ENCODE measurements at places on chromosomes 1 and 21.

DNA sequence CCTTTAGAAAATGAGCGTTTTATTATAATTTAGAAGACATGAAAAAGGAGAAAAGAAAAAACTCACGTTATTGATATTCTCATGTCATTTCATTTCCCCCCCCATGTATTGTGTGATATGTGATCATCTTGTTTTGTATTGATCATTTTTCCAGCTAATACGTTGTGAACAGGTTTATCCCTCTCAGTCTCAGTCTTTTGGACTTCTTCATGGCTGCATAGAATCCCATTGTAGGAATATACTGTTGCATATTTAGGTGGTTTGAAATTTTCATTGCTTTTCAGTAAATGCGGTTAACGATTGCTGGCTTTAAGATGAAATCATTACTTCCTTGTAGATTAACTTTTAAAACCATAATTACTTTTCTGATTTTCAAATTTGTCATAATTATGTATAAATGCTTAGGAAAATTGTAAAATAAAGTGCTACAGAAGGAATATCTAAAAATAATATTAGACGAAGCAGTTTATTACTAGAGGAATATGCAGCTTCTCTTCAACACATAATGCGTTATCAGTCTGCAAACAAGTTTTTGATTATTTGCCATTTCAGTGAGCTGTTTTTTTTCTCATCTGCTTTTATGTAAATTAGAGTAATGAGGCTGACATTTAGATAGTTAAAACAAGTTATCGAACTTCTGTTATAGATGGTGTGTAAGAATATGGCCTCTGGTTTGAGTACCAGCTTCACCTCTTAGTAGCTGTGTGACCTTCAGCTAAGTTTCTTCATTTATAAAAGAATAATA, 1.8 kb downstream of the SON start:
- no peaks in the 10 kb centered on the region for H3K36me3 ChIP-seq
- no peaks in the 10 kb centered on the region for H3K4me1 ChIP-seq
- peak overlapping the region; percentile 78 for H3K4me3 ChIP-seq
- H3K27me3 ChIP-seq = no peaks in the 10 kb centered on the region
- DNase-seq = no peak

- H3K36me3 ChIP-seq = no peaks in the 10 kb centered on the region
- H3K4me3 ChIP-seq = no peak overlapping the region
- H3K4me1 ChIP-seq = no peaks in the 10 kb centered on the region
- no peaks in the 10 kb centered on the region for H3K27me3 ChIP-seq
- no peak for DNase-seq
Measured at GRCh38 chr1:53728702-53729455, 10.1 kb downstream of the GLIS1 start.

DNA sequence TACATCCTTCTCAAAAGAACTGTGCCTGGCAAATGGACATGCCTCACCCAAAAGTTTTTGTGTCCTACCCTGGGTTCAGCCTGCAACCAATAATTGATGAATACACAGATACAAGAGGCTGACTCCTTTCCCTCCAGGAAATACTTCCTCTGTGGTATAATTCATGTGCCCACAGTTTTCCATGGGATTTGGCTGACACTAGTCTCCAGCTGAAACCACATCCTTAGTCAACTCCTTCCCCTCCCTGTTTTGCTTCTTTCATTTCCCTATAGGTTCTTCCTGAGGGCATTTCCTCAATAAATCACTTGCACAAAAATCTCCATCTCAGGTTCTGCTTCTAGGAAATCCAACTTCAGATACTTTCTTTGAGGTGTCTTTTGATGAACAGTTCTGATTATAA, 436.6 kb upstream of the C1orf87 start:
- no peak overlapping the region for H3K27ac ChIP-seq
- no peaks in the 10 kb centered on the region for H3K27me3 ChIP-seq
- no peak for DNase-seq

- no peaks in the 10 kb centered on the region for H3K36me3 ChIP-seq
- no peak for DNase-seq
- no peak overlapping the region for H3K4me3 ChIP-seq
- H3K27me3 ChIP-seq = no peaks in the 10 kb centered on the region
Measured at GRCh38 chr1:65163201-65163805, 15.3 kb downstream of the AK4 start.

DNA sequence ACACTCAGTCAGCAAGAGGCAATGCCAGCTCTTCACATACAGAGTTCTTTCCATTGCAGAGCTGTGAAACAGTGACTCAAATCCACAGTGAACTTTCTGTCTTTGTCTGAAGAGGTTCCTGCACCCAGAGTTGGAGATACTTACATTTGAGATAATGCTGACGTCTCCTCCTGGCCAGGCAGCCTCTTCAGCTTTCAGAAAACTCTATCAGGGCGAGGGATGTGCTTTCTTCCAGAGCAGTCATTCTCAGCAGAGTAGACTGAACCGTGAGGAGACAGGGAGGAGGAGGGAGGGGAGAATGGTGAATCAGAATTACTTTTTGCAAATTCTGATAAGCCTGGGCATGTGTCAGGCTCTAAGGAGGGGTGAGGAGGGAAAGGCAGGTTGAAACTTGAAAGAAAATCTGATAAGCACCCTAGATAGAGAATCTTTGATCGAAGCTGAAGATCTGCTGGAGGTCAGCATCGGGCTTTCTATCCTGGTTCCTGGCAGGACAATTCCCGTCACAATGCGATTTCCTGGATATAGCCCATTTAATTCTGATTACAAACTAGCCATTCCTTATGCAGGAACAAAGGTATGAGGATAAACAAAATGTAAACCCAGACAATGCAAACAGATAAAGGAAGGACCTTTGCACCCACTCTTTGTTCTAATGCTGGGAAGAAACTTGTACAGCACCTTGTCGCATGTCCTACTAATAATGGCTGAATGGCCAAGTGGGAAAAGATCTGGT, 18.9 kb upstream of the NID1 start:
- H3K4me3 ChIP-seq = no peak overlapping the region
- no peak overlapping the region for H3K27ac ChIP-seq
- H3K27me3 ChIP-seq = no peaks in the 10 kb centered on the region
- no peaks in the 10 kb centered on the region for H3K36me3 ChIP-seq
- no peaks in the 10 kb centered on the region for H3K4me1 ChIP-seq

DNA sequence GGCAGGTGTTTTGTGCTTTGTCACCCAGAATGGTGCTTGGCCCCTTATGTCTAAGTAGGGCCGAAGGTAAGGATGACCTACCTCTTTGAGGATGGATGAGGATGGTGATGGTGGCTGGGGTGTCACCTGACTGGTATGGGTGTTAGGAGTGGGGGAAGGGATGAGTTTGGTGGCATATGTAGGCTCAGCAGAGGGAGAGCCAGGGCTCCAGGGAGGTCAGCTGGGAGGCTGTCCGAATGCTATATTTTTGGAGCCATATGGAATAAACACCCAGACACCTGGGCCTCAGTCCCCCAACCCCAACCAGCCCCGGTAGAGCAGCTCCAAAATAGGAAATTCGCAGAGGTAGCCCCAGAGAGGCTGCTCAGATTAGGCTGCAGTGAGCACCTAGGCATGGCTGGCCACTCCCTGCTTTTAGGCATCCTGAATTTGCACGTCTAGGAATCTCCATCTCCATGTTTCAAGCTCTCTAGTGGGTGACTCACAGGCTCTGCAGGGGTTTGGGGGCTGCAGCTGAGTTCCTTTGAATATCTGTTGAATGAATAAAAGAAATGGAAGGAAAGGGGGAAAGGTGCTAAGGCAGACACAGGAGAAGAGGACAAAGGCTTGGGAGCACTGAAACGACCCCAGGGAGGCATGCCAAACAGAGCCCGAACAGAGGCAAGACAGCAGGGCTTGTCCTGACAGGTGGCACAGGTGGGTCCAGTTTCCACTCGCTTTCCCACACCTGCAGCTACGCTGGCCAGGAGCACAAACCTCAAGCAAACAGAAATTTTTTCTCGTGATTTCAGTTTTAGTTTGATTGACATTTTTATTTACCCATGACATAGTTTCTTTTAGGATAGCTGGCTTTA, 135.3 kb upstream of the EDN2 start:
- DNase-seq = no peak
- no peaks in the 10 kb centered on the region for H3K27me3 ChIP-seq
- no peak overlapping the region for H3K27ac ChIP-seq
- no peaks in the 10 kb centered on the region for H3K36me3 ChIP-seq
- no peak overlapping the region for H3K4me3 ChIP-seq

- H3K4me1 ChIP-seq = peaks cover 3% of the 10 kb centered on the region
- H3K36me3 ChIP-seq = no peaks in the 10 kb centered on the region
- H3K4me3 ChIP-seq = peak overlapping the region; percentile 50
- DNase-seq = peak; percentile 90
- H3K27ac ChIP-seq = peak overlapping the region; percentile 91
- H3K27me3 ChIP-seq = no peaks in the 10 kb centered on the region
Measured at GRCh38 chr1:61043010-61043820, 39.1 kb upstream of the NFIA start.

DNA sequence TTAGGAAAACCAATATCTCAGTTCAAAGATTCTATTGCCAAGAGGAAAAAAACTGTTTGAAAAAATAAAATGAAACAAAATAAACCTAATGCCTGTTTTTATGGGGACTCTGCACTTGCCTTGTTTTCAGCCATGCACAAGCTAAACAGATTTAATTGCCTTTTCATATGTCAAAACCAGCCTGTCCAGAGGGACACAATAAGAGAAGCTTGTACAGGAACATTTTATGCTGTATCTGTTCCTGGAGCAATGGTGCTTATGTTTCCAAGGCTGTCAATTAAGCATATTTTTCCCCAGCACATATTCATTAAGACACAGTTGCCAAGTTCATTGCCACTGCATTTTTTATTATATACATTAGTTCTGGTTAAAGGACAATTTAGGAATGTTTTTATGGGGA, 470.9 kb downstream of the LRRIQ3 start:
- no peak overlapping the region for H3K4me3 ChIP-seq
- H3K4me1 ChIP-seq = no peaks in the 10 kb centered on the region
- no peaks in the 10 kb centered on the region for H3K27me3 ChIP-seq
- H3K27ac ChIP-seq = no peak overlapping the region

GRCh38 chr1:200786788-200787187, 48.1 kb downstream of the CAMSAP2 start:
- no peak overlapping the region for H3K4me3 ChIP-seq
- no peaks in the 10 kb centered on the region for H3K36me3 ChIP-seq
- no peaks in the 10 kb centered on the region for H3K4me1 ChIP-seq
- H3K27me3 ChIP-seq = no peaks in the 10 kb centered on the region

- H3K27me3 ChIP-seq = peaks cover 34% of the 10 kb centered on the region
- no peak overlapping the region for H3K27ac ChIP-seq
- no peaks in the 10 kb centered on the region for H3K36me3 ChIP-seq
- no peak for DNase-seq
- peak overlapping the region; percentile 56 for H3K4me3 ChIP-seq
Measured at GRCh38 chr1:147083919-147084272, 88.4 kb downstream of the PRKAB2 start.

- H3K4me1 ChIP-seq = no peaks in the 10 kb centered on the region
- no peak overlapping the region for H3K27ac ChIP-seq
- DNase-seq = peak; percentile 34
- no peaks in the 10 kb centered on the region for H3K36me3 ChIP-seq
- H3K4me3 ChIP-seq = no peak overlapping the region
Measured at GRCh38 chr1:42737257-42737656, 2.8 kb downstream of the CLDN19 start.

DNA sequence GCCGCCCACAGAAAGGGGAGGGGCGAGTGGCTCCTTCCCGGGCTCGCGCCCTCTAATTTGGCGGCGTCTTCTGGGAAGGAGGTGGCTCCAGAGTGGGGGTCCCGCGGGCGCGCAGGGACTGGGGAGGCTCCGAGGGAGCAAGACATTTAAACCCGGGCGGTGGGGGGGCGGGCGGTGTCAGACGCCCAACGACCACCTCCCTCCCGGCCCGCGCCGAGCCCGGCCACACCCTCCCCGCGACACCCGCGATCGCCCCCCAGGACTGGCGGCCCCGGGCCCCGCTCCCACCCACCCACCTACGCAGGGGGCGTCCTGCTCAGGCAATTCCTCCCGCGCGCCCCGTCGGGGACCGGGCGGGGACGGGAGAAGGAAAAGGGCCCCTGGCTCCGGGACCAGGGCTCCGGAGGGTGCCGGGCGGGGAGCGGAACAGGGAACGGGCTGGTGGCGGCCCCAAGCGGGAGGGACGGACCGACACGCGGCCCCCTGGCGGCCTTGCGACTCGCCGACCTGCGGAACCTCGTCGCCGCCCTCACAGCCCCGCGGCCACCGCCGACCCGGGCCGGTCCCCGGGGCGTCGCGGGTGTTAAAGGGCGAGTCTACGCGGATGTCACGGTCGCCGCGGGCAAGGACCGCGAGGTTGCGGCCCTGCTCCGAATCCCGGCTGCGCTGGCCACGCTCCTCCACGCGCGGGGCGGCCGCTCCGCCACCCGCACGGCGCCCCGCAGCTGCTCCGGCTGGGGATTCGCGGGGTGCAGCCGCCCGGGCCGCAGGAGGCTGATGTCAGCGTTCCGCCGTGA, 94.0 kb upstream of the FMN2 start:
- H3K27me3 ChIP-seq = peaks cover 2% of the 10 kb centered on the region
- no peaks in the 10 kb centered on the region for H3K36me3 ChIP-seq
- peaks cover 5% of the 10 kb centered on the region for H3K4me1 ChIP-seq
- H3K27ac ChIP-seq = no peak overlapping the region
- peak overlapping the region; percentile 36 for H3K4me3 ChIP-seq
- no peak for DNase-seq

- no peaks in the 10 kb centered on the region for H3K36me3 ChIP-seq
- no peaks in the 10 kb centered on the region for H3K4me1 ChIP-seq
- H3K4me3 ChIP-seq = no peak overlapping the region
Measured at GRCh38 chr21:45724345-45724961, 80.9 kb downstream of the PCBP3 start.

DNA sequence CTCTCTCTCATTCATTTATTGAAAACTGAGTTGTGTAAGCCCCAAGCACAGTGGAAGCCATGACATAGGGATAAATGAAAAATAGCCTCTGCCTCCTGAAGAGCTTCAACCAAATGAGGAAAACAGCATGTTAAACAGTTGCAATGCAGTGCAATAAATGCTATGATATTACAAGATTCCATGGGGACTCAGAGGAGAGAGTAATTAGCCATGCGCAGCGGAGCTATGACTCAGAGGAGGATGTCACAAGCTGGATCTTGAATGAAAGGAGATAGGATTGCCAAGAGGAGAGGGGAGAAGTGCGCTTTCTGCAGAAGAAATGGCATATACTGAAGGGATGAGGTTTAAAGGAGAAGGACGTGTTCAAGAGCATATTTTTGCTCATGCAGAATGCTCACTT, 231.3 kb upstream of the PLXNA2 start:
- no peaks in the 10 kb centered on the region for H3K27me3 ChIP-seq
- H3K4me3 ChIP-seq = no peak overlapping the region
- DNase-seq = no peak
- no peak overlapping the region for H3K27ac ChIP-seq

DNA sequence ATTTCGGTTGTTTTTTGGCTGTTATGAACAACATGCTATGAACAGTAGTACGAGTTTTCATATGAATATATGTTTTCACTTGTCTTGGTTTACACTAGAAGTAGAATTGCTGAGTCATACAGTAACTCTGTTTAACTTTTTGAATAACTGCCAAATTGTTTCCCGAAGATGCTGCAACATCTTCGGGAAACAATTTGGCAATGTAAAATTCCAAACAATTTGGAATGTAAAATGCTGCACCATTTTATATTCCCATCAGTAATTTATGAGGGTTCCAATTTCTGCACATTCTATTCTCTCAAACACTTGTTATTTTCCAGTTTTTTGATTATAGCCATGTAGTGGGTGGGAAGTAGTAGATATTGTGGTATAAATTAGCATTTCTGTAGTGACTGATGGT, 11.6 kb downstream of the PCBP3 start:
- H3K4me3 ChIP-seq = no peak overlapping the region
- H3K27ac ChIP-seq = no peak overlapping the region
- no peaks in the 10 kb centered on the region for H3K27me3 ChIP-seq
- no peaks in the 10 kb centered on the region for H3K36me3 ChIP-seq
- H3K4me1 ChIP-seq = no peaks in the 10 kb centered on the region

- H3K27ac ChIP-seq = no peak overlapping the region
- no peaks in the 10 kb centered on the region for H3K36me3 ChIP-seq
- no peak for DNase-seq
- H3K4me1 ChIP-seq = peaks cover 2% of the 10 kb centered on the region
Measured at GRCh38 chr1:26029864-26030481, 8.4 kb downstream of the EXTL1 start.

Measured in breast epithelium (tissue), 4 donors.